T follicular helper cell (primary cell): ENCODE measurements at places on chromosomes 1 and 21.

GRCh38 chr1:168628807-168629206 is 52.4 kb downstream of the XCL1 start:
- no peak for DNase-seq

DNA sequence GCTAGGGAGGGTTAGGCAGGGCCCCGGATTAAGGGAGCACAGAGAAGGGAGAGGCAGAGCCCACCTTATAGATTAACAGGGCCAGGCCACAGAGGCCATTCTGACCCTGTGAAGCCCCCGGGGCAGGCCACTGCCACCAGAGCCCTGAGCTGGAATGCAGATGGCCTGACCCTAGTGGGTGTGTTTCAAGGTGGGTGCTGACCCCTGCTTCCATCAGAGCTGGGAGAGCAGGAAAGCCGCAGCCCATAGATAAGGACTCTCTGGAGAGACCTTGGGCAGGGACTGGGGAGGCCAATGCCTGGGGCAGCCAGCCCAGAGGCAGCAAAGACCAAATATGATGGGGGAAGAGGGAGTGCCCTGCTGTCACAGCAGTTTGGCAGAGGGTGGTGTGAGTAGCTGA is 35.9 kb downstream of the NCMAP start:
- no peak for DNase-seq

- DNase-seq: no peak
These were observed 21.2 kb downstream of the JAM2 start for GRCh38 chr21:25660233-25660632.

DNA sequence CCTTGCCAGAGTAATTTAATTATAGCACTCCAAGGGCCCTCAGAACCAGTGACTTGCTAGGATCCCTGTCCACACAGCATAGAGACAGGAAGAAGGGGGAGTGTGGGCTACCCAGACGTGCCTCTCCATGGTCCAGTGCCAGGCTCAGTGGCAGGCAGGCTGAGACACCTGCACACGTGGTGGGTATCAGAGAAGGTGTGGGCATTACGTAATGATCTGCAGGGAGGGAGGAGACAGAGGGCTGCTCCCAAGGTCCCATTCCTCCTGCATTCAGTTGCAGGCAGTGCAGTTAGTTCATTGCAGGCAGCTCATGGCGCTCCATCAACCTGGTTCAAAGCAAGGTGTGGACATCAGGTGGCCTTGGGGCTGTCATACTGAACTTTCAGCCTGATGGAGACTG is 49.9 kb downstream of the C8B start:
- DNase-seq: no peak

DNA sequence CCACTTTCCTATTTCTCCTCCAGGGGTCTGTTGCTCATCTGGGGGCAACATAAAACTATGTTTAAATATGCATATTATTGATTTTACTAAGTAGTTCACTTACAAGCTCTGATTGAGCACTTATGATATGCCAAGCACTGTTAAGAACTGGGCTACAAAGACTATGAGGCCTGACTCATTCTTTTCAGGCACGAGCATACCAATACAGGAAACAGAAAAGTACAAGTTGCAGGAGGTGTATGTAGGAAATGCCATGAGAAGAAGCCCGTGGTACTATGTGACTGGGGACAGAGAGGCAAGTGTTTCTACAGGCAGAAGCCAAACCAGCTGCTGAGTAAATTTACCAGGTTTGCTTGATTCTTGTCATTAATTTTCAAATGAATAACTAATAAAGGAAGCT is 120.4 kb upstream of the PTGFR start:
- DNase-seq: no peak

DNA sequence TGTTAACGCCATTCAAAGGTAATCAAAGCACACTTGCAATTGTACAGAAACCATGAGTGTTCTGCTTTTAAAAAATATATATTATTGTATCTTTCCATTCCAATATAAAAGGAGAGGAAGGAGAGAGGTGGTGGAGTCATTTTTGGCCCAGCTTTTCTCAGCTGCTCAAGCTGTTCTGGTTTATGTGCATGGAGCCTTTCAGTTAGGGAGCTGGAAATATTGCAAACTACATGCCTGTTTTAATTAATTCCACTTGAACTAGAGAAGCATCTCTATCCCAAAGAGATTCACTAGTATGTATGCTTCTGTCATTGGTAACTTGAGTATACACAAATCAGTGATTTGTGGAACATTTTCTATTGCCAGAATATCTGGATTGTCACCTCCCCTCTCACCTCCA is 28.5 kb upstream of the C1orf105 start:
- DNase-seq: no peak

- DNase-seq: no peak
These were observed 231.6 kb downstream of the MRPL39 start for GRCh38 chr21:25375675-25376074.

GRCh38 chr1:90175490-90176167 is 180.7 kb downstream of the ZNF326 start:
- no peak for DNase-seq

GRCh38 chr1:35655196-35655595 is 13.9 kb upstream of the PSMB2 start:
- DNase-seq: no peak

DNA sequence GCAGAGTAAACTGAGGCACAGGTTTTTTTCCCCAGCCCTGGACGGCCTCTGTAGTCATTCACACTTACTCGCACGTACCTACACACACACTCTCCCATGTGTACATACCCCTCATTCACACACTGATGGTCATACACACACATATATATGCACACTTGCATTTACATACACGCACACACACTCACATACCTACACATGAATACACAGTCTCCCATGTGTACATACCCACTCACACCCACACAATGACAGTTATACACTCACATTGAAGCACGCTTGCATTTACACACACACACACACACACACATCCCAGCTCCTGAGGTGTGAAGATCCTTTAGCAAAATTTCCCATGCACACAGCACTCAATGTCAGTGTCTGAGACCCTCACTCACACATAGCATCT is 766 bp upstream of the FAM131C start:
- no peak for DNase-seq

GRCh38 chr21:44885615-44886014 is 12.1 kb upstream of the PTTG1IP start:
- DNase-seq: no peak

- DNase-seq: no peak
These were observed 42.9 kb downstream of the SELENOF start for GRCh38 chr1:86871001-86871400.

- no peak for DNase-seq
These were observed 18.7 kb downstream of the AK4 start for GRCh38 chr1:65166572-65167305.

- DNase-seq: no peak
These were observed 867 bp upstream of the TIMM17A start for GRCh38 chr1:201954263-201955008.

DNA sequence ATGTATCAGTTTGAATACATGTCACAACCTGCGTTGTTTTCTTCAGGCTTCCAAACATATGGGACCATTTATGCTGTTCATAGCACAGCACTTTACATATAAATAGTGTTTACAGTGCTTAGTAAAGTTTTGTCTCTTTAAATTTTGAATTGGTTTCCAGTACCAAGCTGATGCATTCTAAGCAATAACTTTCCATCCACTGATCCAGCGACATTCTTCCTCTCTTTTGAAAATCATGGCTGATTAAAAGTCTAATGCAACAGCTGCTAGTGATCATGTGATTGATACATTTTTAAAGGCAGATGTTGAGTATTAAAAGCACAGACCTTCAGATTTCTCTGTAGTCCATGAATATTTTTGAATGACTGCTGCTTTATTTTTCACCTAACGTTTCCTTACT is 154.9 kb downstream of the PTPRC start:
- no peak for DNase-seq
